LNCaP clone FGC (cell line): ENCODE measurements at places on chromosomes 5 and 9.
A peak's percentile ranks its signal among the peaks of the same experiment; 100 is the strongest.

DNA sequence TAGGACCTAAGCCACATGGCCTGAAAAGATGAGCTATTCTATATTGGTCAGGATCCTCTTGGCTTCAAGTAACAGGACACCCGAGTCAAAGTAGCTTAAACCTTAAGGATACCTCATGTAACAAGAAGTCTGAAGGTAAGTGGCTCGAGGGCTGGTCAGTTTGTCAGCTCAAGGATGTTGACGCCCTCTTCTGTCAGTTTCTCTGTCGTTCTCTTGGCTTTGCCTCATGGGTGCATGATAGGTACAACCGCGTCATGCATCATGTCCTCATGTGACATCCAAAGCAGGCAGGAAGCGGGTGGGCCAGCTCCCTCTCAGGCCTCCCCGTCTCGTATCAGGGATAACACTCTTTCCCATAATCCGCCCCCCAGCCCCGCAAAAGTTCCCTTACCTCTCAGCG, 22.1 kb upstream of the TCERG1 start:
- DNase-seq: no peak

GRCh38 chr5:9456435-9457042, 89.3 kb downstream of the SEMA5A start:
- DNase-seq: no peak

DNA sequence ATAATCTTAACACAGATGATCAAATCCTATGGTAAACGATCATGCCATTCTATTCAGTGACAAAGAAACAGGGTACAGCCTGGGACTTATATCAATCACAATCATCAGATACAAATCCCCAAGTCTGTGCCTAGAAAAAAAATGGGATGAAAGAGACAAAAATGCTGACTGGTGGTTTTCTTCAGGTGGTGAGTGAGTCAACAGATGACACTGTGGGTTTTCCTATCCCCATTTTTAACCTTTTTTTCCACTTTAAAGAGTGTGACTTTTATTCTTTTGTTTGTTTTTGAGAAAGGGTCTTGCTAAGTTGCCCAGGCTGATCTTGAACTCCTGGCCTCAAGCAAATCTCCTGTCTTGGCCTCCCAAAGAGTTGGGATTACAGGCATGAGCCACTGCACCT, 3.2 kb downstream of the CIZ1 start:
- DNase-seq: no peak

GRCh38 chr9:8604201-8604600, 804.6 kb upstream of the DMAC1 start:
- DNase-seq: no peak

- no peak for DNase-seq
These were observed 76.8 kb upstream of the SIMC1 start for GRCh38 chr5:176161431-176161830.

DNA sequence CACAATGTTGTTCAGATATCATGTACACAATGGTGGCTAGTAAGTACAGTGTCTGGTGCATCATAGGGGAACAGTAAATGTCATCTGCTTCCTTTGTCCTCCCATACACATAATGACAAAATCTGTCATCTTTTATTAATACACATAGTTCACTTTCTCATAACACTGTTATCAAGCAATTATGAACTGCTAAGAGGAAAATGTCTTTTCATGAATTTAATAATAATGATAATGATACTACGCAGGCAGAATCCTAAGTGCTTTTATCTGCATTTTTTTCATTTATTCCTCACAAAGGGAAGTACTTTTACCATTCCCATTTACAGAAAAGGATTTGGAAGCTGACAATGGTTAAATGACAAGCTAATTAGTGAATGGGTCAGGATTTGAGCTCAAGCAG, 35.7 kb downstream of the DPYSL3 start:
- DNase-seq: no peak

DNA sequence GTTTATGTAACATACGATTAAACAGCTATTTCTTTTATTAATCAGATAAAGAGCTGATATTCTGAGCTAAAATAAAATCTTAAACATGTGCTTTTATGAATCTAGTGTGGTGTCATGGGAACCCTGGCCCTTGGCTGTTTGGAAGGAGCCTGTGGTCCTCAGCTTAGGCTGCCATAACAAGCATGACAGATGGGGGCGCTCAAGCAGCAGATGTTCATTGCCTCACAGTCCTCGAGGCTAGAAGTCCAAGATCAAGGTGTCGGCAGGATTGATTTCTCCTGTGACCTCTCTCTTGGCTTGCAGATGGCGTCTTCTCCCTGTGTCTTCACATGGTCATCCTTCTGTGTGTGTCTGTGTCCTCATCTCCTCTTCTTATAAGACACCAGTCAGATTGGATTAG, 448.2 kb downstream of the GADD45G start:
- no peak for DNase-seq

GRCh38 chr9:5562806-5563416, 52.6 kb downstream of the PDCD1LG2 start:
- no peak for DNase-seq

DNA sequence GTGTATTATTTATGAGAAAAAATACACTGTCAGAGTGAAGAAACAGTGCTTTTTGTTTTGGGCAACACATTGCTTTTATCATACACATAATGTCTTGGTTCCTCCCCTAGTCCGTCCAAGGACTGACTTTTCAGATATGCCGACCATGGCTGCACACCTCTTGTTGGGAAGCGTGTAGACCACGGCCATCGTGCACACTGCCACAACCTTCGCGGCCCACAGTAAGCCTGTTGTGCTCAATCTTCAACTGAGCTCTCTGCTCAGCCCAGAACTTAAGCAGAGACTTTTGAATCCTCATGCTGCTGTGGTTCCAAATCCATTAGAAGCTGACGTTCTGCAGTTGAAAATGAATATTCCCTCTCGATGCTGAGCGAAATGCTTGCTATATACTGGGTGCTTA, 157.6 kb upstream of the IRX2 start:
- no peak for DNase-seq

DNA sequence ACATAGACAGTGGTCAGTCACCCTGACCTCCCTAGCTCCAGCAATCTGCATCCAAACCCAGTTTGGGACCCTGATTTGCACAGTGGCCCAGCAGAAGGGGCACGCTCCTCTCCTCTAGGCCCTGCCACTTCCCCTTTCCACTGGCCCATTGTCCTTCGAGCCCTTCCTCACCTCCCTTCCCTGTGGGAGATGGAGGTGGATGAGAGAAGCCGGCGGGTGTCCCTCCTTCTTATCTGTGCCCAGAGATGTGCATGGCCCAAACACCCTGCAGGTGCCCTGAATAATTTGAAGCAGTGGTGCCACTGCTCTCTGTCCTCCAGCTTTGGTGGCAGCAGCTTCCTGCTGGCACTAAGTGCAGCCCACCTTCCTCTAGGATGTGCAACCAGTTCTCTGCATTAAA, 140.0 kb downstream of the BARX1 start:
- DNase-seq: no peak

DNA sequence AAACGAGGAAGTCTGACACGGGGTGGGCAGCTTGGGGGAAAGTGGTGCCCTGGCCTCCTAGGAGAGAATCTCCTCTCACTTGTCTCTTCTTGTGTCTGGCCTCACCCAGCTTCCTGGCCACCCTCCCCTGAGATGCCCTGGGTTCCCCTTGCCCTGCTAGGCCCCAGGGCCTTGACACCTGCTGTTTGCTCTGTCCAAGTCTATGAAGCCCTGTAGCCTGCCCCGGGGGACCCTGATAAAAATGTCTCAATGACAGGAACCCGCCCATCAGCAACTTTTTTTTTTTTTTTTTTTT, 35.0 kb upstream of the SUSD3 start:
- DNase-seq: no peak

GRCh38 chr5:93599399-93600120, 16.5 kb downstream of the NR2F1 start:
- no peak for DNase-seq

DNA sequence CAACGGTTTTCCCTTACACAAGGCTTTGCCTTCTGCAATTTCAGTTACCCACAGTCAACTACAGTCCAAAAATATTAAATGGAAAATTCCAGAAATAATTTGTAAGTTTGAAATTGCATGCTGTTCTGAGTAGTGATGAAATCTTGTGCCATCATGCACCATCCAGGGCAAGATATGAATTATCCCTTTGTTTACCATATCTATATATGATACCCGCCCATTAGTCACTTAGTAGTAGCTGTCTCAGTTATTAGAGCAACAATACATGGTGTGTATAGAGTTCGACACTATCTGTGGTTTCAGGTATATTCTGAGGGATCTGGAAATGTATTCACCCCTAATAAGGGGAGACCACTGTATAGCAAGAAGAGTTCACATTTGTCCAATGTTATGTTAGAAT, 29.4 kb downstream of the ERBIN start:
- no peak for DNase-seq

DNA sequence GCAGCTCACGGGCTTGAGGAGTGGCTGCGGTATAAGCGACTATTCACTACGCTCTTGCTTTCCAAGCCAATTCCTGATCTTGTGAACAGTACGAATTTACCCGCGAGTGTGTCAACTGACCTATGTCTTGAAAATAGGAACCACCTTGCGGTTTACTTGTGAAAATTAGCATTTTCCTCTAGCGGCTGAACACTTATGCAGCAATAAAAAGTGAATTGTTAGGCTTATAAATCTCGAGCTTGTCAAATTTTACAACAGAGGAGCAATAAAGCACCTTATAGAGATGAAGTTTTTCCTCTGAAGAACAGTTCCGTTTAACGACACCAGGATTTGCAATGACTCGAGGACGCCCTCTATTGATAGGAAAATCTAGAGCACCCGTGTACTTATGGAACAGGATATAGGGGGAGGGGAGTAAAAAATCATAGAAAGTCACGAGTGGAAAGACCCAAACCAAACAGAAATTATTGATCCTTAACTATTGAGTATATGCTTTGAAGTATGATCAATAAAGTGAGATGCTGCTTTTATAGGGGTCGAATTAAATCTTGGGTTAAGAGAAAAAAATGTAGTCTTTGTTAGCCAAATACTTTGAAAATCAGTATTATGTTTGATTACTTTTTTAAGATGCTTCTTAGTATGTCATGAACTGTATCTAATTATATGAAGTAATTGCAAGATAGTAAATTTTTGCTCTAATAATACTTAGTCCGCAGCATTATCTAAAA, 1.9 kb upstream of the RGMB start:
- DNase-seq: peak; percentile 79

- DNase-seq: no peak
These were observed 123.9 kb downstream of the FOCAD start for GRCh38 chr9:20808002-20808401.

GRCh38 chr5:68356623-68357022, 141.1 kb downstream of the PIK3R1 start:
- DNase-seq: no peak

DNA sequence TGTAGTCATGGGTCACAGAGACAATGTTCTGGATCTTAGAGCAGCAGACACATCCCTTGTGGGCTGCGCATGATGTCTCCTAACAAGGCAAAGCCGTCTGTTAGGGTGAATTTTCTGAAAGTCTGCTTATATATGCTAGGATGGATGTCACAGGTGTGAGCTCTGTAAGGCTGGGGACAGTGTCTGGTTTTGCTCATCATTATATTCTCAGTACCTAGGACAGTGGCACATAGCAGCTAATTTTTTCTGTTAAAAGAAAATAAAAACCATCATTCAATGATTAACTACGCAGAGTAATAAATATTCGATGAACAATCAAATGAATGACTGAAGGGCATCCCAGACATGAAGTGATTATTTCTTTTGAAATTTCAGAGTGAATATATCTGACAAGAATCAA, 52.9 kb upstream of the FAM169A start:
- no peak for DNase-seq

DNA sequence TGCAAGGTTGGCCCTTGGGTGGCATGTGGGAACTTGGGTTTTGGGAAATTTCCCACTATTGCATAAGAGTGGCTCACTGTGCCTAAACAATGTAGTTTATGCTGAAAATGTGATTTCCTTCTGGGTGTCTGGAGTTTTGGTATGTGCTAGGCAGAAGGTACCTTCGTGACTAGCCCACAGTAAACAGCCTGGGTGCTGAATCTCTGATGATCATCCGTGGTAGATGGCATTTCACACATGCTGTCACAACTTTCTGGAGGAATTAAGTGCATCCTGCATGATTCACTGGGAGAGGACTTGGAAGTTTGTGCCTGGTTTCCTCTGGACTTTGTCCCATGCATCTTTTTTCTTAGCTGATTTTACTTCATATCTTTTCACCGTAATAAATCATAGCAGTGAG, 64.5 kb downstream of the LNPEP start:
- no peak for DNase-seq

GRCh38 chr5:32869216-32869615, 158.1 kb downstream of the NPR3 start:
- DNase-seq: no peak

- DNase-seq: no peak
These were observed 134.6 kb downstream of the EDIL3 start for GRCh38 chr5:84249918-84250630.

DNA sequence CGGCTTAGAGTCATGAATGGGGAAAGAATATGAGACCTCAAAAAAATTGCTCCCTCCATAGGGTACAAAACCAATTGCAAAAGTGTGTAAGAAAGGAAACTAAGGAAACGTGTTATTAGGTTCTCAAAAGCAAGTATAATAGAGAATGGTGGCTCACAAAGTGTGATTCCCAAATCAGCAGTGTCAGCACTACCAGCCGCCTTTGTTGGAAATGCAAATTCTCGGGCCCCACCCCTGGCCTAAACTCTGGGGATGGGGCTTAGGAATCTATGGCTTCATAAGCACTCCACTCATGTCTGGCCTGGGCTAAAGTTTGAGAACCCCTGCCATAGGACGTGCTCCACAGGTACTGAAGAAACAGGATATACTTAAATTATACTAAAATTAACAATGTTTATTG, 1.6 kb upstream of the CCDC69 start:
- no peak for DNase-seq

DNA sequence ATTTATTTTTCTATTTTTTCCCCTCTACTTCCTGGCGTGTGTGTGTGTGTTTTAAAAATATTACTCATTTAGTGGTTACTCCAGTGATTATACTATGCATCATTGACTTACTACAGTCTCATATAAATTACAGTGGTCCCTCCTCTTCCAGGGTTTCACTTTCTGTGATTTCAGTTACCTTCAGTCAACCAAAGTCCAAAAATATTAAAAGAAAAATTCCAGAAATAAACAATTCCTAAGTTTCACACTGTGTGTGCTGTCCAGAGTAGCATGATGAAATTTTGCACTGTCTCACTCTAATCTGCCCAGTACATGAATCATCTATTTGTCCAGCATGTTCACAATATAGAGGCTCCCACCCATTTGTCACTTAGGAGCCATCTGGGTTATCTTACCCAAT, 47.4 kb upstream of the CCDC112 start:
- no peak for DNase-seq

DNA sequence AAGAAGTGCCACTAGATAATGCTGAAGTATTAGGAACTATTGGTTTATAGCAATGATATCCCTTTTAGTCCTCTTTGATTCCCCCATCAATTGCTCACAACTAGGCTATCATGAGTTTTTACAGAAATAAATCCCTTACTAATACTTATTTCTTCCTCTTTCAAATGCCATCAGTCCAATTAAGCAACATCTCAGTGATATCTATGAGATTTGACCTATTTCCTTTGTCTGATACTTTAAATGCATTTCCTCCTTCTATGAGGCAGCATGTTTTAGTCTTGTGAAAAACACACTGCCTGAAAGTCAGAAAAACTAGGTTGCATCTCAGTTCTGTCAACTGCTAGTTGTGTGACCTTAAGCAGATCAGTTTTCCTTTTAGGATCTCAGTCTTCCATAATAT, 101.6 kb downstream of the FBXW11 start:
- DNase-seq: no peak
